Stimulated activated CD4-positive, alpha-beta T cell treated with anti-CD3 and anti-CD28 coated beads, Interleukin-12 subunit alpha, Interleukin-12 subunit beta, amount 100 ng/mL, for 24 hours (primary cell): ENCODE measurements at places on chromosomes 11 and 22.

- no peak for DNase-seq
Observed at GRCh38 chr11:72228229-72228843, 3.8 kb downstream of the INPPL1 start.

DNA sequence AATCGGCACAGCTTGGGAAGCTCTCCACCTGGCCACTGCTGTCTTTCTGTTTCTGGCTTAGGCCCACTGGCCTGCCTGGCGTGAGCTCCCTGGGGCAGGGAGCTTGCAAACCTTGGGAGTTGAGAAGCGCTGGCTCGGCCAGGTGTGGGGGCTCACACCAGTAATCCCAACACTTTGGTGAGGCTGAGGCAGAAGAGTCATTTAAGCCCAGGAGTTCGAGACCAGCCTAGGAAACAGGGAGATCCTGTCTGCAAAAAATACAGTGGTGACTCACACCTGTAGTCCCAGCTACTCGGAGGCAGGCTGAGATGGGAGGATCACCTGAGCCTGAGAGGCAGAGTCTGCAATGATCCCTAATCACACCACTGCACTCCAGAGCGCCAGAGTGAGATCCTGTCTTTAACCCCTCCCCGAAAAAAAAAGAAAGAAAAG is 4.0 kb downstream of the AP5B1 start:
- no peak for DNase-seq

DNA sequence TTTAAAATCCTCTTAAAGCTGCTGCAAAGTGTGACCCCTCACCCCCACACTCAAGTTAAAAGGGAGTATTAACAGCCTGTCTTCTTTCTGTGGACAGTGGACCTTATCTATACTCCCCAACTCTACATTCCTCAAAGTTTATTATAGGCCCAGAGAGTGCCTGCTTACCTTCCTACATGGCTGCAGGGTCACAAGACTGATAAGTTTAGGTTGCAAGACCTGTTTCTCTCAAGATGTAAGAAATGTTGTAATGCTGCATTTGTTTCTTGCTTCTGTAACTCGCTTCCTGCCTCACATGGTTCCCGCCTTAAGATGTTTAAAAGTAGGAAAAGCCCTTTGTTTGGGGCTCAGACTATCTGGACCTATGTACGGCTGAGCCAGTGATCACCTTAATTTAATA is 10.1 kb upstream of the NXPE1 start:
- no peak for DNase-seq

DNA sequence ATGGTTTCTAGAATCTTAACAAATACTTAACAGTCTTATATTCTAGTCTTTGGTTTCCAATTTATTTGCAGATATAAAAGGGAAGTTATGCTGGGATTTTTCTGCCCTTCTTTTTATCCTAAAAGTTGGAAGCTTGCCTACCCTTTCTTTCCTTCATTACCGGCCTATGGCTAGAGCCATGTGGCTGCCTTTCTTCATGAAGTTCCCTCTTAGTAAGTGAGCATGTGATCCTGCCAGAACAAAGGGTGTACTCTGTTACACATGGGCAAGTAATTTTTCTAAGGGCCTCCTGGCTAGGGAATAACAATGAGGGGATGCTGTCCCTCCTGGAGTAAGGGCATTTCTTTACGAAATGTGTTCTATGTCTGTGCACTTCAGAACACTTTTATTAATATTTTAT is 252.1 kb upstream of the PITPNB start:
- no peak for DNase-seq

GRCh38 chr11:91947215-91947820 is 277.3 kb upstream of the FAT3 start:
- DNase-seq, result no peak

- DNase-seq, result no peak
Observed at GRCh38 chr11:10401256-10401655, 53.8 kb upstream of the AMPD3 start.

DNA sequence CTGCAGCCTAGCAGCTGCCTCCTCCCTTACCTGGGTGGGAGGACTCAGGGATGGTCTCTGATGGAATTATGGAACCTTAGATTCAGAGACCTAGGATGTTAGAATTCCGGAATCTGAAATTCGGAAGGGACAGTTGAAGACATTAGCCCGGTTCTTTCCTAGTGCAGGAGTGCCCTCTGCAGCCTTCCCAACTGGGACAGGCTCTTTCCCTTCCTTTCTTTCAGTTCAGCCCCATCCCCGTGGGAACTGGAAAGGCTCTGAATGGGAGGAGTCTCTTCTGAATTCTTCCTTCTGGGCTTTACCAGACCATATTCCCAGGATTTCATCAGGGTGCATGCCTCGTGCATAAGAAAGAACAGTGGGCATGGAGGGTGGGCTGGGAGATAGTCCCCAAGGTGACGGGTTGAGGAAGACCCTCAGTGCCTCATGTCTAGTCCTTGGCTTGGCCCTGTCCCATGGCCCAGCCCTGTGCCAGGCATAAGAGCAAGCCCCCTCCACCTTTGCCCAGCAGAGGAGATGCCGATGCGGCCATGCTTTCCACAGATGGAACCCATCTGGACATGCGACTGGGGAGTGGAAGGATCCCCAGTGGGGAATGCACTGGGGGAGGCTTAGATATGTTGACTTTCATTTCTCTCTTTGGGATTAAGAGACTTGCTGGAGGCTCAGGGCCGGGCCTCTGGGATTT is 14.4 kb downstream of the DNAJB13 start:
- DNase-seq, result no peak

GRCh38 chr11:96156379-96156722 is 186.6 kb downstream of the MAML2 start:
- no peak for DNase-seq

GRCh38 chr11:38791346-38791961 is 2193.4 kb upstream of the RAG2 start:
- no peak for DNase-seq

- no peak for DNase-seq
Observed at GRCh38 chr22:40256516-40256915, 78.8 kb downstream of the TNRC6B start.

DNA sequence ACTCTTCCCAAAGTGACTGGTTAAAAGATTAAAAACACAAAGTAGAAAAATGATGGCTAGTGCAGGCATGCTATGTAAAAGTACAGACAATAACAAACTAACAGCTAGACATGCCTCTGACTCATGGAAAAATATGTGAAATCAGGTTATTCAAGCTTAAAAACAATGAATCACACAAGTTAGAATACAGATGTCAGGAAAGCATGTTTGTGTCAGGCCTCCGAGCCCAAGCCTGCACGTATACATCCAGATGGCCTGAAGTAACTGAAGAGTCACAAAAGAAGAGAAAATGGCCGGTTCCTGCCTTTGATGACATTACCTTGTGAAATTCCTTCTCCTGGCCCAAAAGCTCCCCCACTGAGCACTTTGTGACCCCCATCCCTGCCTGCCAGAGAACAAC is 110.1 kb downstream of the NOX4 start:
- no peak for DNase-seq

DNA sequence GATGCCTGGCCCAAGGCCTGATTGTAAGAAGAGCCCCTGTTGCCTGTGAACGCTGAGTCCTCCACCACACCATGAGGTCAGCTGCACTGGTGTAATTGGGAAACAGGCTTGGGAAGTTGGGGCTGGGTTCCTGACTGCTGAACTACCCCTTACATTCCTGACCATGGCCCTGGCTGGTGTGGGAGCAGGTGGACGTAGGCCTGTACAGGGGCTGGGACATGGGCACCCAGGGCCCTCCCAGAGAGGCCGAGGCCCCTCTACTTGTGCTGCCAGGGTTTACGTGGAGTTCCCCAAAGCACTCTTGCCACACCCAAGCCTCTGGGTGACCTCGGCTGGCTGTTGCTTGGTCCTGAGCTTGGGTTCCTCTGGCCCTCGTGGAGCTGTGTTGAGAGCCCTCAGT is 5.4 kb downstream of the RELT start:
- DNase-seq, result no peak

DNA sequence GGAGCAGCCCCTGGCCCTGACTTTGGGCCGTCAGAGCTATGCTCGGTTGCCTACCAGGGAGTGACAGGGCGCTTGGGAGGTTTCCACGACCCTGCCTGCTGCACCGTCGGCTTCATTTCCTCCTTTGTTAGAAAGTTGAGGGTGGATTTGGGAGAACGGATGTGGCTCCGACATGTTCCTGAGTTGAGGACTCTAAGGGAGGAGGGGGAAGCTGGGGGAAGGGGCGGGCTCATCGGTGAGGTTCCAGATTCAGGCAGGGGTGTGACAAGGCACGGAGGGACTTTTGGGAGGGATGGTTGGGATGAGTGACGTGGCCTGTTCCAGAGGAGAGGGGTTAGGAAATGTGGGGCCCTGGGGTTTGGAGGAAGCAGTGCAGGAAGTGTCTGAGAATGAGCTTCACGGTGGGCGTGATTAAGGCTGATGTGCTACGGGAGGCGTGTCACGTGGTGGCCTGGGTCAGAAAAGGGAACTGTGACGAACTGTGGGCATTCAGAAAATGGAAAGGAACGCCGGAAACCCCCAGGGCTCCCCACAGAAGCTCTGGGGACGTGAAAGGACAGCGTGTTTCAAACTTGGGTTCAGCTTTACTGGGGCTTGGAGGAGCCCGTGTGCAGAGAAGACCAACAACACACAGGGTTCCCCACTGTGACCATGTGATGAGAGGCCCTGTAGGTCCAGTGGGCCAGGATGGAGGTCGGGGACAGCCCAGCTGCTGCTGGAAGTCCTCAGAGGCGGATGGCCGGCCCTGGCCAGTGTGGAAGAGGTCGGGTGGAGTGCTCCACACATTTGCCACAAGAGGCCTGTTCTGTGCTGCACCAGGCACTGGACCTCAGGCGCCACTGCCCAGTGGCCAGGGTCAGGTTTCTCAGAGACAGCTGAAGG is 2.8 kb downstream of the PARVB start:
- peak; percentile 11 for DNase-seq

- no peak for DNase-seq
Observed at GRCh38 chr11:28690746-28691145, 582.6 kb downstream of the METTL15 start.

- DNase-seq, result no peak
Observed at GRCh38 chr11:114348200-114349191, 51.8 kb downstream of the C11orf71 start.

DNA sequence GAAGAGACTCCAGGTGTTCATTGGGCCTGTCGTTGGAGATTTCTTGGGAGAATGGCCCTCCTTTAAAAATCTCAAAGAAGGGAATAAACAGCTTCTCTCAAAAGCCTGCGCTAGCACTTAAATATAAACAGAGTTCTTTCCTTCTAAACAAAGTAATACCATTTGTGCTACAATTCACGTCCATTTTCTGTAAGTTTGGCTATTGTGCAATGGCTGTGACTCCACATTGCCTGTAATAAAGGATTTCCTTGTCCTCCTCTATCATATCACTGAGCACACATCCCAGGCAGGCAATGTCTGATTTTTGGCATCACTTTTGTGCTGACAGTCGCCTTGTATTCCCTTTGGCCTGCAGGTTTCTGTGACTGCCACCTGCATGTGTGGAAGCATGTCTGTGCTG is 4.9 kb upstream of the ADAMTS8 start:
- DNase-seq, result no peak

DNA sequence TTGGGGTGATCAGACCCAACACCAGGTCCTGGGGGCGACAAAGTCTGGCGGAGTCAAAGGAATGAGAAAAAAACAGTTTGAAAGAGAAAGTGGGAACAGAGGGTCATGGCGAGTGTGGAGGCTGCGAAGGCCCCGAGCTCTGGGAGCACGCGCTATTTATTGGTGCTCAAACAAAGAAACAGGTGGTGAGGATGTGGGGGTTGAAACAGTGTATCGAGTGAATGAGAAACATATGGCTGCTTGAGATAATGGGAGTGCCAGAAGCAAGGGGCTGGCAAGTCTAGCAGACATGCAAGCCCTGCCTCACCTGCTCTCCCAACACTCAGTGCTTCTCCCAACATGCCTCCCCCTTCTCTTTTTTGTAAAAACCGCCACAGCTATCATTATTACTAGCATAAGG is 7.8 kb upstream of the DUSP18 start:
- no peak for DNase-seq

- DNase-seq, result no peak
Observed at GRCh38 chr22:30325065-30325720, 1.5 kb downstream of the TBC1D10A start.

- no peak for DNase-seq
Observed at GRCh38 chr22:47233316-47234243, 471.1 kb downstream of the TBC1D22A start.

- DNase-seq, result no peak
Observed at GRCh38 chr11:61049063-61049377, 53.3 kb upstream of the CD5 start.

GRCh38 chr11:65121447-65121864 is 478 bp downstream of the FAU start:
- no peak for DNase-seq

GRCh38 chr11:31656051-31656450 is 146.5 kb downstream of the ELP4 start:
- no peak for DNase-seq

DNA sequence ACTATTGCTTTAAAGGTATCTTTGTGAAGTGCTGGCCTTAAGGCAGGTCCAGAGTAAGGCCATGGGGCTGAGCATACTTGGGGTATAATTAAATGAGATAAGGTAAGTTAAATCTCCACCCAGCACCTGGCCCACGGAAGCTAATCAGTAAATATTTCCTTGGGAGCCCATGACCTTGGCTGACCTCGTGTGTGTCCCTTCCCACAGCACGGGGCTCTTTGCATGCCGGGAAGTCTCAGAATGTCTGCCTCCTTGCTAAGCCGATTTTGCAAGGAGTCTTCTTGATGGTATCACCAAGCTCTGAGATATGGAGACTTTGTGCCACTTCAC is 46.5 kb downstream of the ADM start:
- no peak for DNase-seq

GRCh38 chr11:118194835-118195627 is 18.6 kb upstream of the SCN2B start:
- DNase-seq, result no peak

DNA sequence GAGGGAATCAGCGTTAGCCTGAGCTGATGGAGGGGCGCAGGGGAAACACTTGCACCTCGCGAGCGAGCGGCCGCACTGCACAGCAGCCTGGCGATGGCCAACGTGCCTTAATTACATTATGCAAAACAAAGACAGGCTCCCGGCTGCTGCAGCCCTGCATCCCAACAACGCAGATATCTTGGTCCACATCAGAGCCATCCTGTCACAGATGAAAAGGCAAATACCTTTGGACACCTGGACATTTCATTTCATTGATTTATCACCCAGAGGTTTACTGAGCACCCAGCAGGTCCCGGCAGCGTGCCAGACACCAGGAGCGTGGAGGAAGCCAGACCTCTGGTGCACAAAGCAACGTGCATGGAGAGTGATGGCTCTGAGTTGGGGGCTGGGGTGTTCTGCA is 843.0 kb downstream of the TBC1D22A start:
- DNase-seq, result no peak

DNA sequence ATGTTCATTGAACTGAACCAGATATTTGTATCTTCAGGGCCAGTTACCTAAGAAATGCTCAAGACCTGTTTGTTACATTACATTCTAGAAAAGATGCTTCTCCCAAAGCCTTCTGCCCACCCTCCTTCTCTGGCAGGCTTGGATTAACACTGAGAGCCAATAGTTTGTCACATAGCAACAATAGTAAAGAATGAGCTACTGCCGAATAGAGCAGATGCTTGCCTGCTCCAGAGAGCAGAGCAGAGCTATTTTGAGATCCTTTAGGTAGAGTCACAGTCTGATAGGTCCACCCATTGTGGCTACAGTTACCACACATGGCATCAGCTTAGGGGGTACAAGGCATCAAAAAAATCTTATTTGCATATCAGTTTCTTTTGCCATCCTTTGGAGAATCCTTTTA is 13.5 kb upstream of the EP300 start:
- DNase-seq, result no peak

GRCh38 chr22:19543970-19544708 is 19.9 kb upstream of the CLDN5 start:
- no peak for DNase-seq
